K562 (cell line): ENCODE measurements at places on chromosomes 1 and 21. TPM values are rescaled to one million over a fixed set of nuclear protein-coding genes. Genes with fewer than 3 reads are reported as not detected.

DNA sequence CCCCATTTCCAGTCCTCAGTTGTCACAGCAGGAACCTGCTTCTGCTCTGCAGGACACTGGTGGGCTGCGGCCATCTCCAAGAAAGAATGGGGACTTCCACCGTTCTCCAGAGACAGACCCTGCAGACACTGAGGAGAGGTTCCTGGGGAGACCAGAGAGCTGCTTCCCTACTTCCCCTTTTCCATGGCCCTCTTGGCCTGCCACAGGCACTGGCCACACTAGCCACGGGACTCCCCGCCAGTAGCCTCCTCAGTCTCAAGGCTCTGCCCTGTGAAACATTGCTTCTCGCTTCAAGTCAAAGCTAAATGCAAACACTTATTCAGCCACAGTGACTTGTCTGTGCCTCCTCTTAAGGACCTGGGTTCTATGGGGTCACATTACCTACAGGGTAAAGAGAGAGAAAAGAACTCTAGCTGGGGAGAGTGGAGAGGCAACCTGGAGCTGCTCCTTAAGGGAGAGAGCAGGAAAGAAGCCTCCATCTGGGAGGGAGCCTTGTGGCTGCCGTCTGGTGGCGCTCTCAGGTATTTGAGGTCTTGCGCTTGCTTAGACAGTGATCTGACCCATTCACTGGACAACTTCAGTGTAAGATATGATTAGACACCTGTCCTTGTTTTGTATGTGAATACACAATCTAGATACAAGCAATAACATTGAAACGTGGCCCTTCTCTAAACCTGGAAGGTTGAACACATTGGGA lies 5.4 kb upstream of the SLAMF8 start:
- DNase-seq: peak; percentile 73

DNA sequence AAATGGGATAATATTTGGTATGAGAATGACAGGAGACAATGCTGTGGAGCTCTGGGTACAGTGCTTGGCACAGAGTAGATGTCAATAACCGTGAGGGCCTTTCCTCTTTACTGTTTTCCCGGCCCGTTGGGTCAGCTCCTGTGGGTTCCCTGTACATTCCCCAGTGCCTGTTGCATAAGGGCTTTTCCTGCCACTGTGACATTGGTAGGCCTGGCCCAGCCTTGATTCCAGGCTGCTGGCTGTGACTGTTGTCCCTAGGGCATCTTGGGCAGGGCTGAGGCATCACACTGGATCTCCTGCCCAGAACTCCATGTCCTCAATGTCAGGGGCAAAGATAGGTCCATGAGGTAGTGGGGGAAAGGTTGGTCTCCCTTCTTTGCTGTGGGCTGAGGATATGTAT lies 25.8 kb upstream of the MYCL start:
- no peak for DNase-seq

DNA sequence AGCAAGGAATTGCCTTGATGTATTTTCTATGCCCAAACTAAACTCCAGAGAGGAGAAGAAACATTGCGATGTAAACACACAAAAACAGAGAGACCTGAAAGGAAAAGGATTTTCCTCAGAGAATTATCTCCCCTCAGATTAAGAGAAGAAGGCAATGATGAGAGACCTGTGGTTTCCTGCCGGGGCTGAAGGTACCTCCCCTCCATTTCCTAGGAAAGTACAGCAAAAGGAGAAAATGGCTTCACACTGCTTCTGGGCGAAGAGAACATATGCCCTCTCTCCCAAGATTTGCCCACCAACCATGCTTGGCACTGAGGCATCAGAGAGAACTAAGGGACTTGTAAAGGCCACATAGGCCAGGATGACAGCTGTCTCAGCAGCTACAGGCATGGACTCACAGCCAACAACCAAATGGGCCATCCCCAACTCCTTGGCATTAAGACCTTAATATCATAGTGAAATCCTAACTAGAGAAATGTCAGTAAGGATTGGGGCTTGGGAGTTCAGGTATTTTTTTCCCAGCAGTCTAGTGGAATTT lies 523.0 kb downstream of the PTPRC start:
- DNase-seq: no peak

Gene SOD1
- total RNA-seq: 502 and 508 TPM in 2 replicates

Gene SERTAD4
- total RNA-seq: not detected in 2 replicates
